HCT116 (cell line): ENCODE measurements at places on chromosomes 2 and 18.

- peak; percentile 4 for DNase-seq
Measured at GRCh38 chr2:152573168-152573567, 144.1 kb downstream of the PRPF40A start.

DNA sequence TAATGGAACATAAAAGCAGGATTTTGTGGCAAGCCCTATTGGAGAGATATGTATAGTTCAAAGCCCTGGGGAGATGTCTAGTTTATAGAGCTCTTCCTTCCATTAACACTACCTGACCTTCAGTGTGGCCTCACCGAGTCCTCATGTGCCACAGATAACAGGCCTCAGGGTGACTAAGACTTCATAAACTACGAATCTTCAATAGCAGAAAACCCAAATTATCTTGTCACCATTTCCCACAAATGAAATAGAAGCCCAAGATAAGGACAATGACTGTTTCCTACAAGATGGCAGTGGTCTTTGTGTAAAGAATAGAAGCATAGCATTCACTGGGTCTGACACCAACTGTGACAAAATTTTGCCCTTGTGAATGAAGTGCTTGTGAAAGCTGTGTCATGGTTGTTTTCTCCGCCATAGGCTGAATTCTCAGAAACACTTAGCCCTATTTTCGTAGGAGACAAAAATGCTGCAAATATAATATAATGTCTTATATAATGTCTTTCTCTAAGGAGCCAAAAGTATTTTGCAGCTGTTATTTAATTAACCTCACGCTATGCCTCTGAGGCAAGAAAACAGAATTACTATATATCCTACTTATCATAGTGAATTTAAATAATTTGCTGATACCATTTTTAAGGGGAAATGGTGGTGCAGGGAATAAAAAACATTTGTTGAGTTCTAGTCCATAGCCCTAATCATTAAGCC, 136.7 kb upstream of the CWC22 start:
- no peak for DNase-seq

DNA sequence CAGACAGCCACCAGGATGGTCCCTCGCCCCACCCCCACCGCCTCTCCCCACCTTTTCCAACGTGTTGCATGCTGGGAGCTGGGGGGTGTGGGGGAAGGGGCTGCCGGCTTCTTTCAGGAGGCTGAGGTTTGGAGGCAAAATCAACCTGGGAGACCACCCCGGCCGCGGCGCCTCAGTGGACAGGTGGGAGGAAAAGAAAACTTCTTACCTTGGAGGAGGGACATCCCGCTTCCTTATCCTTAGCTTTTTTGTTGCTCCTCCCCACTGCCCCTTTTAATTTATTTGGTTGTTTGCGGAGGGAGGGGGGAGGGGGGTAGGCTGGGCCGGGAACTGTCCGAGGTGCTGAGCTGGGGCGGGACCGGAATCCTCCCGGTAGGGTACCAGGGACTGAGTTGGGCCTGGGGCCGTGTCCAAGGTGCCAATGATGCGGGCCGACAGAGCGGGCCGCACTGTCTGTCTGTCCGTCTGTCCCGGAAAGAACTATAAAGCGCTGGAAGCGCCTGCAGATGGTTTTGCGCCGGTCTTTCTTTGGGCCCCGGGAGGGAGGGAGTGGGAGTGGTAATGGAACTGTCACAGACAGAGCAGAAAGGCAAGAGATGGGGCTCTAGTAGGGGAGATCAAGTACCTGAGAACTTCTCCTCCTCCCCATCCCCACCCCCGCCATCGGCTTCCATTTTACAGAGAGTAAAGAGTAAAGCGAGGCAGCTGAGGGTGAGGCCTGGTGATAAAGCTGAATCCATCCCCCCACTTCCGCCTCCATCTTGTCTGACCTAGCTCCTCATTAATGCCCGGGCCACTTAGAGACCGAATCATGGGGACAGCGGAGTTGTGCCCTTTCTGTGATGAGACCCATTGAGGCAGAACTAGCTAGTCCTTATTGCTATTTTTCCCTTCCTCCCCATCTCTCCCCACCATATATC, 2.4 kb downstream of the CDK5R2 start:
- no peak for DNase-seq

DNA sequence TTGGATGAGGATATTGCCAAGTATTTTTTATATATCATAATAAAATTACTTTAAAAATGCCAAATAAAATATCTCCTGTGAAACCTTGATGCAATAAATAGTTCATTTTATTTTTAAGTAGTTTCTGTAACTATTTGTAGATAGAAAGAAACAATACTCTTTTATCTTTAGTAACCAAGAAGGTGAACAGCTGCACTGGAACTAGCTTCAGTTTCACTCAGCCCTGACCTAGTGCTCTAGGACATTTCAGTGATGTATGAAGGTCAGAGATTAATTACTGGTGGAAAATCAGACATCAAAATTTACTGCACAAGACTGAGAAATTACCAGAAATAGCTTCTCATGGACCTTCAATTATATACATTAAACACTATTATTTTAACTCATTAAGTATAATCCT, 1305.0 kb downstream of the CNTNAP5 start:
- DNase-seq, result no peak

GRCh38 chr2:8540552-8541055, 141.3 kb upstream of the ID2 start:
- DNase-seq, result no peak

DNA sequence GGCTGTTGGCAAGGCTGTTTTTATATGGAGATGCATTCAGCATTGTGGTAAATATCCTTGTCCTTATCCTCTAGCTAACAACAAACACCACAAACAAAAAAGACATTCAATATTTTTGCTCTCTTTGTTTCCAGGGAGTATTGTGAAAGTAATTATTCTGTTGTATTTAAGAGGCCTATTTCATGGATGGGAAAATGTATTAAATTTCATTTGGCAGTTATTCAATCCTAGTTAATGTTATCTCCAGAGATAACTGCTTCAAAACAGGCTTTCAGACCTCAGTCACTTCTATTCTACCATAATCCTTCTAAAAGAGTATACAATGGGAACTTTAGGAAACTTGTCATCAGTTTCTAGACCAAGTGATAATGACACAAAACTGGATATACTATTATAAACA, 280.5 kb upstream of the CCDC68 start:
- no peak for DNase-seq

GRCh38 chr2:85388878-85389538, 21.2 kb downstream of the CAPG start:
- DNase-seq, result no peak

- no peak for DNase-seq
Measured at GRCh38 chr2:66832646-66833435, 397.9 kb downstream of the MEIS1 start.

GRCh38 chr18:70621710-70622109, 332.9 kb downstream of the SOCS6 start:
- DNase-seq, result no peak

DNA sequence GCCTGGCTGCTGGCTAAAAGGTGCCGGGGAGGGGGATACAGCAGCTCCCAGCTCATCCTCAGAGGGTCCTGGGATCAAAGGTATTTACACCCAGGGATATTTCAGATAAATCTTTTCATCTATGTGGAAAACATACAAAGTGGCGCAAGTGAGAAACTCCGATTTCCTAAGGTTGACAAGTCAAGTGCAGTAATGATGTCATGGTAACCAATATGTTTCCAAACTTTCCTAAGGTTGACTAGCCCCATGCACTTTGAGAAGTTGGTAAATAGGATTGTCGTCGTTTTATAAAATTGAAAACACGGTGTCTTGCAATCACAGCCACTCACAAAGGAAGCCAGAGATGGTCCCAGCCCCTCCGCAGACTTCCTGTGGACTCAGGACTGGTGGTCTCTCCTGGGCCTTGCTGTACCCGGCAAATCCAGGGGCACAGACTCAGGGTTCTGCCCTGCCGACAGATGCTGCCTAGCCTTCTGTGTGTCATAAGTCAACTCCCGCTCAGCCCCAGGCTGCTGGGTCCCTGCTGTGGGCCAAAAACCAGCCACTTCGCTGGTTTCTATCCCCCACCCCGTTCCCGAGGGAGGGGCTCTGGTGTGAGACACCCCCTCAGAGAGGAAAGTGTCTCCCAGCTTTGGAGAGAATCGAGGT, 111.2 kb upstream of the PPP1CB start:
- DNase-seq, result no peak

DNA sequence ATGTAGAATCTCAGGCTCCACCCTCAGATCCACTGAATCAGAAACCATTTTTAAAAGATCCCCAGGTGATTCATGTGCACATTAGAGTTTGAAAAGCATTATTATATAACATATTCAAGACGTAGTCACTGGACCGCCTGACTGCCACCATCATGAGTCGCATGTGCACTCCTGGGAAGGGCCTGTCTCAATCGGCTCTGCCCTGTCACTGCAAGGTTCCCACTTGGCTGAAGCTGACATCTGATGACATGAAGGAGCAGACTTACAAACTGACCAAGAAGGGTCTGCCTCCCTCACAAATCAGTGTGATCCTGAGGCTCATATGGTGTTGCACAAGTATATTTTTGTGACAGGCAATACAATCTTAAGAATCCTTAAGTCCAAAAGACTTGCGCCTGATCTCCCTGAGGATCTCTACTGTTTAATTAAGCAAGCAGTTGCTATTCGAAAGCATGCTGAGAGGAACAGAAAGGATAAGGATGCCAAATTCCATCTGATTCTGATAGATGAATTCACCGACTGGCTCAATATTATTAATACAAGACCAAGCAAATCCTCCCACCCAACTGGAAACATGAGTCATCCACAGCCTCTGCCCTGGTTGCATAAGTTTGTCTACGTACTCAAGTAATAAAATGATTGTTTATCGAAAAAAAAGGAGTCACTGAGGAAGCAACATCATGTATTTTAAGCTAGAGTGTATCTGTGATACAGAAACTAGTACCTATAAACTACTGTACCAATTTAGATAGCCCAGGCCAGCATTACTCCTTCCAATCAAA, 26.2 kb downstream of the ATAD2B start:
- peak; percentile 33 for DNase-seq

DNA sequence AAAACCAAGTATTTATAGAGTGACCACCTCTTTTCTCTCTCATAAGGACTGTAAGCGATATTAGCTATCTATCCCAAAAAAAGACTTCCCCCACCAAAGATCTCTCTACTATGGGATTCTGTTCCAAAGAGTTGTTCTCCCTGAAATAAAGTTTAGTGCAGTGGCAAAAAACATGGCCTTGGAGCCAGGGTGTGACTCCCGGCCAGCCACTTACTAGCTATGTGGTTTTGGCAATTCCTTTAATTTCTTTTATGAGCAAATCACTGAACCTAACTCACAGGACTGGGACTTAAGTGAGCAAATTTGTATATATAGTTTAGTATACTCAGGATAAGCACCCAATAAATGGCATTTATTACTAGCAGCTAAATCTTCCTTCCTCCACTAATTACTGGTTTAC, 42.6 kb downstream of the SESTD1 start:
- DNase-seq, result no peak

- DNase-seq, result no peak
Measured at GRCh38 chr2:144448389-144449027, 71.4 kb downstream of the ZEB2 start.

- no peak for DNase-seq
Measured at GRCh38 chr2:178286636-178287035, 92.3 kb downstream of the OSBPL6 start.

DNA sequence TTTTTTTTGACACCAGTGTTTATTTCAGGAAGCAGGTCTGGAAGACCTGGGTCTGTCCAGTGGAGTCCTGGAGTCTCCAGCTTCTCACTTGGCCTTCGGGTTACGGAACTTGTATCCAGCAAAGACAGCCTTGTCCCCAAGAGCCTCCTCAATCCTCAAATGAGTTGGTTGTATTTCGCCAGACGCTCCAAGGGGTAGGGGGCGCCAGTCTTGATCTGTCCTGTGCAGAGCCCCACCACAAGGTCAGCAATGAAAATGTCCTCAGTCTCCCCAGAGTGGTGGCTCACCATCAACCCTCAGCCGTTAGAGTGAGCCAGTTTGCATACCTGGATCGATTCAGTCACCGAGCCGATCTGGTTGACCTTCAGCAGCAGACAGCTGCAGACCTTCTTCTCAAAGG, 21.9 kb downstream of the ASXL2 start:
- DNase-seq, result no peak

GRCh38 chr18:78992041-78993011, 12.7 kb downstream of the SALL3 start:
- no peak for DNase-seq

- no peak for DNase-seq
Measured at GRCh38 chr2:128475427-128476211, 157.0 kb upstream of the HS6ST1 start.

GRCh38 chr2:230929381-230930148, 4.5 kb upstream of the GPR55 start:
- DNase-seq, result no peak

DNA sequence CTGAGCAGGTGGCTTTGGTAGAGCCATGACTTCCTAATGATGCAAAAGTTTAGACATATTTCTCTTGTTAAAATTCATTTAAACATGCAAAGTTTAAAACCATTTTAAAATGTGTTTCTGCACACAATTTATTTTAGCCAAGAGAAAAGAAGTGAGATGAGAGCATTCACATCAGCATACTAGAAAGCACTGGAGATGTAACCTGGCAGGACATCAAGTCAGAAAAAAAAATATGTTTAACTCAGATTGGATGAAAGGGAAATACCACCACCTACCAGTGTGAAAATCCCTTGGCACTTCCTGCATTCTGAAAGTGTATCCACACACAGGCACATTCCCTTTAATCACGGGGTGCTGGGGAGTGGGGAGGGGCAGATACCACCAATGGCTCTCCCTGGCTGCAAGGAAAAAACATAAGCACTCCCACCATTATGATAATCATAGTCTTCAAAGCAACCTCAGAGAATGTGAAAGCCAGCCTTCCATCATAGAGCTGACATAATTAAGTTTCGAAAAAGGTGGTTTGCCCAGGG, 25.0 kb downstream of the DNER start:
- DNase-seq, result no peak

DNA sequence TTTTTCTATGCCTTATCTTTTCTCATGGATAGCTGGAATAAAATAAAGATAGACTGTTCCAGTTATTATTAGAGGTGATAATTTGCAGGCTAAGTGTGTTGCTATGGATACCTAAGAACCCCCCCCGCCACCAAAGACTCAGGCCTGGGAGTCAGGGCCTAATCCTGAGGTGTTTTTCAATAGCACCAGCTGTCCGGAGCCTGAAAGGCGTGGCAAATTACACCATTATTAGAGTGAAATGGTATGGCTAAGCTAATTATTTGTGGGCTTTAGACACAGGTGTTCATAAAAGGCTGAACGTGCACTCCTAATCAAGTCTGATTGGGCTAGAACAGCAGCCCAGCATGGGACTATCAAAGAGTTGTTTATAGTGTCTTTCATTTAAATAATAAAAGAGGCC, 293.2 kb upstream of the DCC start:
- DNase-seq, result no peak
